ENCODE measurements at places on chromosomes 7 and 10.

GRCh38 chr7:116316838-116317628 lies 106.7 kb downstream of the TES start:
- DNase-seq: no peak

GRCh38 chr10:24363070-24363469 lies 154.1 kb downstream of the KIAA1217 start:
- no peak for DNase-seq

GRCh38 chr10:88565072-88565471 lies 18.0 kb downstream of the RNLS start:
- DNase-seq: no peak

GRCh38 chr7:3568516-3568915 lies 267.5 kb downstream of the SDK1 start:
- DNase-seq: no peak

GRCh38 chr10:75294031-75294437 lies 58.3 kb upstream of the COMTD1 start:
- DNase-seq: no peak

- no peak for DNase-seq
Observed at GRCh38 chr10:99571816-99572215, 39.1 kb downstream of the NKX2-3 start.

DNA sequence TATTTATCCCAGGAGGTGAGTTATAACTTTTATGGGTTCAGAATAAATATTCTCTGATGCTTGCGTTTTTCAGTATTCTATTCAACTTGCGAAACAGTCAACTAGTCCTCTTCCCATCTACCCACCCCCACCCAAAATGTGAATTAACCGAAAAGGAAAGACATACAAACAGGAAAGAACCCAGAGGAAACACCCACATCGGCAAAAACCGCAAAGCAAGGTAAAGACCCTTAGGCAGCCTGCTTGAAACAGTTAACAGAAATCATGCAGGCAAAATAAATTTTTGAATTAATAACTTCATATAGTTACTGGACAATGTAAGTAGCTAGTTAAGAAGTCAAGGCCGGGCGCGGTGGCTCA lies 5.4 kb downstream of the ZC3HAV1 start:
- DNase-seq: no peak

DNA sequence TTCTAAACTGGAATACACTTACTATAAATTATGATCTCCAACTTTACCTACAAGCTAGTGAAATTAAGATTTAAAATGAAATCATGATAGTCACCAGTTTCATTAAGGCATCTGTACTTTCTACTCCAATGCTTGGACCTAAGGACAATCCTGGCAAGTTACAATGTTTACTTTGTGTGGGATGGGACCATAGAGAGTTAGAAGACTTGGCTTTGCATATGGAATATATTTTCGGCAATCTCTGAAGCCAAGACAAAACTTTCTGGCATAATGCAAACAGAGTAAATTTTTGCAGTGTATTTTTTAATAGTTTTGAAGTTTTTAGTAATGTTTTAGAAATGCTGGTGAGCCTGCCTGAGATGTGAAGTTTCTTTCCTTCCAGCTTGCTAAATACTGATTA lies 248.9 kb downstream of the ABCA13 start:
- DNase-seq: no peak

DNA sequence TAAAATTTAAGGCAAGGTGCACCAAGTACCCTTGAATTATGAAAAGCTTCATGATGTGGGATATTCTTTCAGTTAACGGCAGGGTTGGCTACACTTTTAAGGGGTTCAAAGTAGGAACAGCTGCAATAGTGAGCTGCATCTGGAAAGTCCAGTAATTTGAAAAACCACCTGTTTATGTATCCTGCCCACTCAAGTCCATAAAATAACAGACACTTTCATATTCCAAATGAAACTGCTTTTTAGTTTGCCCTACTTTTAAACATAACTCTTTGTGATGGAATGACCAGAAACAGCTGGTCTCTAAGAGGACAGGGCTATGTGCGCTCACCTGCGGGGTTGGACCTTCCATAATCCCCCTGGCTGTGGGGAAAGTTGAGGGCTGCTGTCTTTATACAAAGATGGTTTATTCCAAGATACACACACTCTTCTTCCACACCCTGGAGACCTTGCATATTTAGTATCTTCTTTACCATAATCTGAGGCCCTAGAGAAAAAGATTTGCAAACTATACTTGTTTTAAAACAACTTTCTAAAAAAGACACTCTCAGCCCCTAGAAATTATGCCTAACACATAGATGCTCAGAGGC lies 7.4 kb downstream of the CAV1 start:
- DNase-seq: no peak

DNA sequence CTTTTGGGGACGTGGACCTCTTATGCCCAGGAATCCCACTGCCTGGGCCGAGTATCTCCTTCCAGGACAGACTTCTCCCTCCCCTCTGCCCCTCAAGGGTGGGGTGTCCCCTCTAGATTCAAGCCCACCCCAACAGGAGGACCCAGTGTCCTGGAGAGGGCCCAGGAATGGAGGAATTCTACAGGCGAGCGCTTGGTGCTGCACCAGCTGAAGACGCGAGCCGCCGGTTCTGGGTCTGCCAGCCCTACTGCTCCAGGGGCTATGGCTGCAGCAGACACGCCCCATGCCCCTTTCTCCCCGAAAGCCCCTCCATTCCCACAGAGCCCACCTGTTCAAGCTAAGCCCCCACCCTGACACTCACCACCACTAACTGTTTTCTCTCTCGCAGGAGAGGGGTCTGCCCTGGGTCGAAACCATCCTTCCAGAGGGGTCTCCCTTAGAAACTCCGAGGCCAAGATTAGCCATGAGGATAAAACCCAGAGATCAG lies 8.6 kb downstream of the CRYGN start:
- no peak for DNase-seq

GRCh38 chr7:41698726-41699125 lies 4.2 kb downstream of the INHBA start:
- no peak for DNase-seq

GRCh38 chr10:74164716-74165529 lies 13.9 kb downstream of the ADK start:
- no peak for DNase-seq

- DNase-seq: no peak
Observed at GRCh38 chr10:7505196-7505595, 94.4 kb upstream of the SFMBT2 start.

GRCh38 chr10:72106154-72106849 lies 18.0 kb upstream of the SPOCK2 start:
- no peak for DNase-seq

GRCh38 chr10:106592396-106592795 lies 572.1 kb downstream of the SORCS1 start:
- no peak for DNase-seq

- no peak for DNase-seq
Observed at GRCh38 chr10:70648427-70648826, 23.9 kb upstream of the ADAMTS14 start.

DNA sequence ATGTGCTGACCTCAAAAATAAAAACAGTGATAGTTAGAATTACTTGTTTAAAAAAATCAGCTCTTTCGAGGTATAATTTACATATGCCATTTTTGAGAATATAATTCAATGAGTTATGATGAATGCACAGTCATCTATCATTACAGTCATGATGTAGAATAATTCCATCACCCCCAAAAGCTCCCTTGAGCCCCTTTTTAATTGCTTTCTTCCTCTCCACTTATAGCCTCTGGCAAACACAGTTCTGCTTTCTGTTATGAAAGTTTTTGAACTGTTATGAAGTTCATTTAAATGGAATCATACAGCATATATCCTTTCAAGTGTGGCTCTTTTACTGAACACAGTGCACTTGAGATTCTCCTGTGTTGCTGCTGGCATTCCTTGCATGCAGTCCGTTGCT lies 41.4 kb downstream of the PRTFDC1 start:
- no peak for DNase-seq

GRCh38 chr10:10270126-10271050 lies 747.3 kb upstream of the CELF2 start:
- no peak for DNase-seq

DNA sequence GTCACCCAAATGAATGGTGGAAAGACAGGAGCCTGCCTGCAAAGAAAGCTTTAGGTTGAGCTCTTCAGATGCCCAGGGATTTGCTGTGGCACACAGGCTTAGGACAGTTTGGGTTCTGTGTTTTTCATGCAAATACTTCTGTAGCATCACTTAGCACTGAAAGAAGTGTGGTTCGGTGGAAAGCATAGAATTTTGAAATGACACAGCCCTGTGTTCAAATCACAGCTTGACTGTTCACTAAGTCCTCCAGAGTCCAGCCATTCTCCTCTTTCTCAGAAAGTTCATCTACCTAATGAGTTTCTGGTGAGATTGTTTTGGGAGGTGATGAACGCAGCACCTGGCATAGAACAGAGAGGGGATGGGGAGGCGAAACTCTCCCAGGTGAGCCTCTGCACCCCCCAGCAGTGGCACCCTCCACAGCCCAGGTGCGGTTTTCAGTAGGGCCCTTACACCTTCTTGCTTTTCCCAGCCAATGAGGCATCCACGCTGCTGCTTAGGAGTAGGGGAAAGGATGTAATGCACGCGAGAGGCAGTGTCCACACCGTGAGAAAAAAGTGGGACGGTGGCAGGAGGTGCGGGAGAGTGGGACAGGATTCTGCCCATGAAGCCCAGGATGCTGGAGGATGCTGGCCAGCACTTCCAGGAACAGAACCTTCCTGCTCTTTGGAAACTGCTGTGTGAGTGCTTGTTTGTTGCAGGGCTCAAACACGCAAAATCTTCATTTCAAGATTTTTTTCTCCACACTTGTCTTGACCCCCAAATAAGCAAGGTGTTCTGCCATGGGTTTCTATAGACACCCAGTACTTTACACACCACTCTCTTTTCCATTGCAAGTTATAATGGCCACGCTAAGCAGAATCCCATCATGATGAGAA lies 11.6 kb downstream of the EN2 start:
- no peak for DNase-seq

DNA sequence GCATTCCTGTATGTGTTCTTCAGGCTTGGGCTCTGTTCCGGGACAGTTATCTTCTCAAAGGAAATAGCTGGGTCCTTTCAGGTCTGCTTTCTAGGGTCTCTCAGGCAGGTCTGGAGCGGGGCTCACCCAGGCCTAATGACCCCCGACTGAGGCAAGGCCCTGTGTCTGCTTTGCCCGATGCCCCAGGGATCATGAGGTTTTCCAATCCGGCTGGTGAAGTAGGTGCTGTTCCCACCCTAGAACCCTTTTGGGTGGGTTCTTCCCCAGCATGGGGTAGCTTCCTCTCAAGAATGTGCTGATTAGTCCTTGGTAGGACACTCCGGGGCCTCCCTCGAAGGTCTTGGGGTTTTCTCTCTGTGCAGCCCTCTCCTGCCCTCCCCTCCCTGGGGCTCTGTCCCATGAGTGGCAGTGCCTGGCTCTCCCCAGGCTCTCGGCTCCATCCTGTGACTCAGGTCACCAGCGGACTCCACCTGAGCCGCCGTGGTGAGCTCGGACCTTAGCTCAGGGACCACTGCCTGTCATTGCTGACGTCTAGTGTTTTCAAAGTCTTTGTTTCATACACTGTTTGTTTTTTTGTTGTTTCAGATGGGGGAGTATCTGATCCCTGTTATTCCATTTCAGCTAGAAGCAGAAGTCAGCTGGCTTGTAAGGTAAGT lies 71.0 kb upstream of the NKX6-2 start:
- no peak for DNase-seq

- no peak for DNase-seq
Observed at GRCh38 chr10:104113376-104113956, 8.5 kb upstream of the SFR1 start.

DNA sequence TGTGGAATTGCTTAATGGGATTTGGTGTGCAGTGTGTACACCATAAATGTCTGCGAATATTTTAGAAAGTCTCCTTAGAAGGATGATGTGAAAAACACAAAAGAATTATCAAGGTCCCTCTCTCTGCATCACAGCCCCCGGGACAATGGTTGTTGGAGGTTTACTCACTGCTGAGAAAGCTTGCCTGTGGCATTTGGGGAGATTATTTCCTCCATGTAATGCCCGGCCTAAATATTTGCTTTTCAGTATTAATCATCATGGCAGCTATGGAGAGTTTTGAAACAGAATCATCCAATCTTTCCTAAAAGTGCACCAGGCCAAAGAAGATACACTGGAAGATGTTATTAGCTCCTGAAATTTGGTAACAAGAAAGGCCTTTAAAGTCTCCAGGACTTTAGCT lies 113.8 kb upstream of the ADCY1 start:
- no peak for DNase-seq

- no peak for DNase-seq
Observed at GRCh38 chr7:42407833-42408232, 170.8 kb upstream of the GLI3 start.

DNA sequence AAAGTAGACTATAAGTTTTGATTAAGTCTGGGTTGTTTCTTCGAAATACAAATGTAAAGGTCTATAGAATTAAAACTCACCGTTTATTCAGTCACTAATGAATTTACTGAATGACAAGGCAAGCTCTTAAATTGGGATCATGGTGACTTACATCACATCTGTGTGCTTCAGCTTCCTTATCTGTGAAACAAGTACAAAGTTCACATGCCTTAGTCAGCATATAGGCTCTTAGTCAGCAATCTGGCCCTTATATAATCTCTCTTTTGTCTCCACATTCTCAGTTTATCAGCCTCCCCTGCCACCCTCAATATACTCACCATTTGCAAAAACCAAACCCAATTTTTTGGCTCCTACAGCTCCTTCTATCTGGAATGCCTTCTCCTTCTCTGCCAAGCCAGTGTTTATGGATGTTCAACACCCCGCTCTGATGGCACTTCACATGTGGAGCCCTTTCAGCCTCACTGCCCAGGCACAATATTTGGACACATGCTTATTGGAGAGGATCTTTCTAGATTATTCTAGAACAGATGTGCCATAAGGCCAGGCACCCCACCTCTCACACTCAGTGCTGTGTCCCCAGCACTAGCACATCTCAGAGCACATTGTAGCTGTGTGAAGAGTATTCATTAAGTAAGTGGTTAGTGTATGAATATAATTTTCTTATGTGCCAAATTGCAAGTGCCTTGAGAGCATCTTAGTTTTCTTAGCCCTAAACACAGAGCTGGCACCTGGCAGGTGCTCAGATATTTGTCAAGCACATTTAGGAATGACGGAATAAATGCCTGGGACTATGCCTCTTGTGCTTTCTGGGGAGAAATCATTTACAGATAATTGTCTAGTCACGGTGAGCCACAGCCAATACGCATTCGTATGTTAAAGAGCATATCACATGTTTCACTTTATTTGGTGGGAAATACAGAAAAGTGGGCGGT lies 9.8 kb upstream of the LAMB1 start:
- no peak for DNase-seq

- no peak for DNase-seq
Observed at GRCh38 chr10:70907637-70908405, 19.5 kb upstream of the PCBD1 start.

- DNase-seq: no peak
Observed at GRCh38 chr7:181738-182137, 10.6 kb upstream of the FAM20C start.

DNA sequence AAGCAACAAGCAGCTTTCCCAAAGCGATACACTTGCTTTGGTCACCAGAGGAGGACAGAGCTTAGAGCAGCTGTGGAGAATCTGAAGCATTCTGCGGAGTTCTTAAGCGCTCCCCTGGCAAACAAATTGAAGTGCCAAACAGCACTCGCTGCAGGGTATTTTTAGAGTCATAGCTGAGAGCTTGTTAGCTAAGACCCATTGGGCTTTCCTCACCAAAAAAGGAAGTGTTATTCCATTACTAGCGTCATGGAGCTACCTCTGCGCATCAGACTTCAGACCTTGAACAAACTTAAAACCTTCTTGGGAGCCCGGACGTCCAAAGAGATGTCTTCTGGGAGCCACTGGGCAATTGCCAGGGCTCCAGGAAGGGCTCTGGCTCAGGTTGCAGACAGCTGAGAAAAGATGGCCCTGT lies 23.2 kb upstream of the BMPR1A start:
- no peak for DNase-seq
